Astrocyte (in vitro differentiated cells and primary cell): ENCODE measurements at places on chromosomes 2 and 18.

- peak; percentile 86 for DNase-seq
These were observed 15.1 kb downstream of the SPTBN1 start for GRCh38 chr2:54471221-54471711.

- DNase-seq, result no peak
These were observed 9.2 kb downstream of the TMEM18 start for GRCh38 chr2:668000-668398.

DNA sequence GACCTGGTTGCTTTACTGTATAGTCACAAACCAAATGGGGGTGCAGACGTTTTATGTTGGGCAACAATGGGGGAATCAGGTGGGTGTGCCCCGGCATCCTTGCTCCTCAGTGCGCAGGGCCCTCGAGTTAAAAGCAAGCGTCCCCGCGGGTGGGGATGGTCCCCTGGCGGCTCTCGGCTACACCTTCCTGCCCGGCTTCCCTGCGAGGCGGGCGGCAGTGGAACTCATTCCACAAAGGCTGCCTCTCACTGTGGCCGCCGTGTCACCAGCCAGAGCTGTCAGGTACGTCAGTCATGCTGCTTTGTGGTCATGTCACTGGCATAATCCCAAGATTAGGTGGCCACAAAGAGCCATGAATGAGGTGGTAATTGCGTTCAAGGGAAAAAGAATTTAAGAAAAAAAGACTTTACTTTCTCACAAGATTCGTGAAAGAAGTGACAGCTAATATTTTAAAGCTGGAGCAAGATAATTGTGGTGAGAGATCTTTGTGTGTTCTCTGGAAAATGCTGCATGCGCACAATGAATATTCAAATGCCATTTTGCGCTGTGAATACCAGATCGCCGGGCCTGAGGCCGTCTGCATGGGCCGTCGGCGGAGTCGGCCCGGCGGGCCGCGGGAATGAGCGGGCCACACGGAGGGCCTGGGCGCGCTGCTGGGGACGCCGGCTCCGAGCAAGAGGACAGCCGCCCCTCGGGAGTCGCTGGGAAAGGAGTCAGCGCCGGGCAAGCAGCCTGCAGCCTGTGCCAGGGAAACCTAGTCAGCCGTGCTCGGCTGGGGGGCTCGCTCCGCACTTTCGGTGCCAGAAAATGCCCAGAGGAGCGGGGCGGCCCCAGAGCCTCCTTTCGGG, 82.3 kb upstream of the LDLRAD4 start:
- DNase-seq, result peak; percentile 31

DNA sequence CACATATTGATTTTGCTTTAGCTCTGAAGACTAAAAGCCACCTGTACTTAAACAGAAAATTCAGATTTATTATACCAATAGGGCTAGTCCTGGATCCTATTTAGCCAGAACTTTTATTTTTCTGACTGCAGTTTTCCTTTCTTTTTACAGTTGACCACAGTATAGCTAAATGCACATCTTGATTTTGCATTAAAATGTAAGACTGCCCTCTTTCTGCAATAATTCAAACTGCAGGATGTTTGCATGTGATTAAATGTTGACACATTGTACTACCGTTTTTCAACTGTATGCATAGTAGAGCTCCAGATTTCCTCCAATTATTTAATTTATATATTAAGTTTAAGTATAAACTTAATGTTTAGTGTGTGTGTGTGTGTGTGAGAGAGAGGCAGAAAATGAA, 1262.9 kb downstream of the SUCLG1 start:
- DNase-seq, result peak; percentile 8

DNA sequence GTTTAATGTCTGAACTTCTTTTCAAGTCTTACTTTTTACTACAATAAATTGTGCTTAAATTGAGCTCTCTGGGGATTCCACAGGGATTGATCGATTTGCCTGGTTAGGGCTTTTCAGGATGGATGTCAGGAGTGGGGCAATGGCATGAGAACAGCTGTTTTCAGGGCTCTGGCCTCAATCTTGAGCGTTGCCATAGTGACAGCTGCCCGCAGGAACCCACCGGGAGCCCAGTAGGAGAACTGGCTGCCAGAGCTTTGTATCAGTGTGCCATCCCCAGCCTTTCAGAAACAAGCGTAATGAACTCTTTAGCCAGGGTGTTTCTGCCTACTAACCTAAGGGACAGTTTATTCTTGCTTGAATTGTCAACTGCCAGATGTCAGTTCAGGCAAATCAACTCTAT, 93.5 kb downstream of the GALNT3 start:
- DNase-seq, result no peak

- DNase-seq, result peak; percentile 84
These were observed 44.8 kb upstream of the ANKRD62 start for GRCh38 chr18:12048827-12049175.

- no peak for DNase-seq
These were observed 64.5 kb upstream of the AMMECR1L start for GRCh38 chr2:127950264-127950663.

DNA sequence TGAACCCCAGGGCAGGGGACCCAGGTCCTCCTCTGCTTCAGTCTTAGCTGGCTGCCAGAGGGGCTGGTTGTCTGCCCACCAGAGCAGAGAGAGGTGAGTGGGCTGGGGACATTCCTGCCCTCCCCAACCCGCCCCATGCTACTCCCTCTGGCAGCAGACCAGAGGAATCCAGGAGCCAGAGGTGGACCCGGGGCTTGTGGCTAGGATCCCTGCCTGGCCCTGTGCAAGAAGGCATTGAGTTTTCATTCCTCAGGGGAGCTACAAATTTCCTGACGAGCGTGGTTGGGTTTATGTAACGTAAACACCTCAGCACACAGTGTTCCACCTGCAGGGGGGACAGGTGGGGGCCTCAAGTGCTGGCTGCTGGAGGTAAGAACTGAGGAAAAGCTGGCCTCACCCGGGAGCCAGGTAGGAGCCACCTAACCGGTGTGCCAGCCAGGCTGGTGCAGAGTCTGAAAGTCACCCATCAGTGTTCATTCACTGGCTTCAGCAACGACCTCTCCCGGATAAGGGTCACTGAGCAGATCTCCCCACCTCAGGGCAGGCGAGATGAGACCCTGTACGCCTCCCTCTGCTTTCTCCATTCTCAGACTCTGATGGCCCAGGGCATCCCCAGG, 246.8 kb downstream of the DYSF start:
- no peak for DNase-seq

DNA sequence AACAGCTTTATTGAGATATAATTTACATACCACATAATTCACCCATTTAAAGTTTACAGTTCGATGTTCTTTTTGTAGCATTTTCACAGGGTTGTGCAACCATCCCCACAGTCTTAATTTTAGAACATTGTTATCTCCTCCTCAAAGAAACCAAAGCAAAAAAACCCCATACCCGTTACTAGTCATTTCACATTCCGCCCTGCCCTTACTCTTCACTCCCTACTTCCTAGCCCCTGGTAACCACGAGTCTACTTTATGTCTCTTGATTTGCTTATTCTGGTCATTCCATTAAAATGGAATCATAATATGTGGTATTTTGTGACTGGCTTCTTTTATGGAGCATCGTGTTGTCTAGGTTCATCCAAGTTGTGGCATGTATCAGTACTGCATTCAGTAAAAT, 137.7 kb downstream of the TANC1 start:
- peak; percentile 78 for DNase-seq

GRCh38 chr2:15914596-15915385, 25.6 kb upstream of the MYCN start:
- peak; percentile 8 for DNase-seq

- no peak for DNase-seq
These were observed 99.4 kb upstream of the MSH2 start for GRCh38 chr2:47303341-47304148.

GRCh38 chr18:37987901-37988300, 422.3 kb upstream of the CELF4 start:
- DNase-seq, result no peak

DNA sequence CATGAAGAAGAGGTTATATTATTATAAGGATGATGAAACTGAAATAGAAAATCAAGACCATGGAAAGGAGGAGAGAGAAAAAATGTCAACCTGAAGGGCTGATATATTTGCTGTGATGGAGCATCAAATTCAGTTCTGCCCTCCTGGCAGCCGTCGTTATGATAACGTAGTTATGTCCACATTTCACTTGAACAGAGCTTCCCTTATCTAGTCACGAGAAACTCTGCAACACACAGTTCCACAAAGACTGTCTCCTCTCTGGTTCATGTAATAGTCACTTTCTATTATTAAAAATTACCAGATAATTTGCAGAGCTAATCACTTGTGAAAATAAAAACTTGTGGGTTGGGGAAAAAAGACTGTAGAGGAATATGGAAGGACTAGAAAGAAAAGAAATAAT, 19.5 kb upstream of the RBMS1 start:
- DNase-seq, result no peak

DNA sequence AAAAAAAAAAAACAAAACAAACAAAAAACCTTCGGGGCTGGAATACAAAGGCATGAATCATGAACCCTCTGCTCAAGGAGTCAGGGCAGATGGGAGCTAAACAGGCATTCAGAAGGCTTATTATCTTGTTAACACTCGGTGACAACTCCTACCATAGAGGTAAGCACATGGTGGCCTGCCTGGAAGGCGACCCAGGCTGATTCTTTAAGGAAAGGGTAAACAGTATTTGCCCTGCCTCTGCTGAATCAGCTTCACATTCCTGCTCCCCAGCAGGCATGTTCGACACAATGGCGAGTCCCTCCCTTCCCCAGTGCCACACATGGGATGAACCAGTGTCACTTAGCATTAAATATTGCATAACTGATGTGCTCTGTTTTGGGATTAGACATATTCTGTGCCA, 191.9 kb downstream of the ARL4C start:
- DNase-seq, result peak; percentile 47

- no peak for DNase-seq
These were observed 160.9 kb downstream of the FAM124B start for GRCh38 chr2:224241001-224241400.

GRCh38 chr18:51279367-51279984, 82.0 kb upstream of the MEX3C start:
- DNase-seq, result no peak

DNA sequence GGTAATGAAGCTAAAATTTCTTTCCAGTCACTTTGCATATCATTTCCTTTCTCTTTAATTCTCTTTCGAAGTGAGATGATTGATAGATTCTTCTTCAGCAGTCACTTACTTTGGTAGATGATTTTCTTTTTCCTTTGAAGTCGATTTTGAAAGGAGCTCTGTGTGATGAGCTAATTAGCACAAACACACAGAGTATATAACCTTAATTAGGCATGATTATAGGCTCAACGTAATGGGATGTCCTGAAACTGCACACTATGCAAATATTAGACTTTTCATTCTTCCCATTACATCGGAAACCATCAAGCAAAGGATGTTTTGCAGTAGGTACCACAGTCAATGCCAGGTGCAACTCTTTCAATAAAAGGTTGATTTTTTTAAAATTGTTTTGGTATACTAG, 6.4 kb upstream of the CTLA4 start:
- DNase-seq, result no peak

- peak; percentile 97 for DNase-seq
These were observed 50.2 kb upstream of the PLB1 start for GRCh38 chr2:28445448-28446258.

- DNase-seq, result no peak
These were observed 10.8 kb downstream of the PROM2 start for GRCh38 chr2:95284886-95285541.

DNA sequence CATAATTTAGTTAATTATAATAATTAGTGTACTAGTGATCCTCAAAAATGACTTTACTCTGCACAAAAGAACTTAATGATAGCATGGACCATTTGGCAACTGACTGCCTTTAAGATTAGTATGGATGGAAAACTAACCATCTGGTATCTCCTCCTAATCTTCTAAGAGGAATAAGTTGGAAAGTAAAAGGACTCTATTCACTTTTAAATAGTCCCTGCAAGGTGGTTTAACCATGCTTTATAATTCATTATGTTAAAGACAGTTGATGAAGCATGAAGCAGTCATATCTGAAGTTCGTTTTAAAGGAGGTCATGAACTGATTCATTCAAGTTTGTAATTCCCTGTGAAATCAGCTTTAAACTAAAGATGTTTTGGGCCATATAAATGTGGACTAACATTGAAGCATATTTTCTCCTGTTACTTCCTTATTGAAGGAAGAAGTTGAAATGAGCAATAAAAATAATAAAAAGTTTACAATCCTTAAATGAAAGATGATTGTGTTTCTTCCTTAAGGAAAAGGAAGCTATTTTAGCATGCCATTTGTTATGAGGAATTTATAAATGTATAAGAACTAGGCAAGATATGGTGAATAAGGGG, 446.0 kb downstream of the XIRP2 start:
- no peak for DNase-seq

GRCh38 chr2:196750977-196751631, 48.4 kb downstream of the GTF3C3 start:
- peak; percentile 40 for DNase-seq

- DNase-seq, result no peak
These were observed 58.8 kb upstream of the SLC38A11 start for GRCh38 chr2:165013944-165014619.

- no peak for DNase-seq
These were observed 53.4 kb upstream of the STK17B start for GRCh38 chr2:196224756-196225155.

DNA sequence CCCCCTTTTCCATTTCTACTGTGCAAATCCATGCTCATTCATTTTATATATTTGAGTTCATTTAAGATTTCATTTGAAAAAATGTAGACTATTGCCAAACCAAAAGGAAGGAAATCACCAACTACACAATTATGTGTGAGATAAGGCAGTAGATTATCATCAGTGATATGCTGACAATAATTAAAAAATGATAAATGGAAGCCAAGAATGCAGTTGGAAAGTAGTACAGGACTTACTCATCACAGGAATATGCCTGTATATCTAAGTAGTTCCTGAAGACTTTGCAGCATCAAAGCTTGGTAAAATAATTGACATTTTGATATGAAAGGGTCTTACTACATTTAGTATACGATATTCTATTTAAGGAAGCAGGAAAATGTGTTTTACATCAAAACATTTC, 166.1 kb upstream of the OTX1 start:
- DNase-seq, result peak; percentile 67

DNA sequence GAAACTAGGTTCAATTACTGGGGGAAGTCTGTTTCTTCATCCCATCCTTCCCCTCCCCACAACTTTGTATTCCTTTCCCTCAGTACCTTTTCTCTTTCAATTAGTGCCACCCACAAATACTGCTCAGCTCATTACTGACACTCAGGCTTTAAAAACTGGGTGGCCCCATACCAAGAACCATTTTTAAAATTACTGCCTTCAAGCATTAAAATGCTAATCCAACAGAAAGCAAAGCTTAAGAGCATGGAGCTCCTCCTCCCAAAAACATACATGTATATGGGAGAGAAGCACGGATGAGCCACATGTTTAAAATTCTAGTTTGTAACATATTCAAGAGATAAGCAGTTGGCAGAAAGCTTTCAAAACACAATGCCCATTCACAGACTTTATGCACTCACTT, 44.0 kb downstream of the IRS1 start:
- no peak for DNase-seq

DNA sequence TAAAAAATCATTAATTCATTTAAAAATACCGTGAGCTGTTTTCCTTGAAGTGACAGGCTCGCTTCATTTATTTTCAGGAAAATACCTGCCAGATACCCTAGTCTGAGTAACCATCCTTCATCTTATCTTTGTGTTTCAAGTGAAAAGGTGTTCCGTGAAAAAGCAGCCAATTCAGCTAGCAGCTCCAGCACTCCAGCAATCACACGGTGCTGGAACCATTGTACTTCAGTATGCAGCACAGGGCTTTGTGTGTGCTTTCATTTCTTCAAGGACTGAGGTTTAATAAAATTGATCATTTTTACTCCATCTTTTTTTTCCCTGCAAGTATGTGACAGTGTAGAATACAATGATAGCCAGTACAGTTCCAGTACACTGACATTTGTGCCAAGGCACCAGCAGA, 39.1 kb upstream of the PGAP1 start:
- no peak for DNase-seq
